Suppressor macrophage treated with lipopolysaccharide for 1 hour (primary cell): ENCODE measurements at places on chromosomes 4 and X.

DNA sequence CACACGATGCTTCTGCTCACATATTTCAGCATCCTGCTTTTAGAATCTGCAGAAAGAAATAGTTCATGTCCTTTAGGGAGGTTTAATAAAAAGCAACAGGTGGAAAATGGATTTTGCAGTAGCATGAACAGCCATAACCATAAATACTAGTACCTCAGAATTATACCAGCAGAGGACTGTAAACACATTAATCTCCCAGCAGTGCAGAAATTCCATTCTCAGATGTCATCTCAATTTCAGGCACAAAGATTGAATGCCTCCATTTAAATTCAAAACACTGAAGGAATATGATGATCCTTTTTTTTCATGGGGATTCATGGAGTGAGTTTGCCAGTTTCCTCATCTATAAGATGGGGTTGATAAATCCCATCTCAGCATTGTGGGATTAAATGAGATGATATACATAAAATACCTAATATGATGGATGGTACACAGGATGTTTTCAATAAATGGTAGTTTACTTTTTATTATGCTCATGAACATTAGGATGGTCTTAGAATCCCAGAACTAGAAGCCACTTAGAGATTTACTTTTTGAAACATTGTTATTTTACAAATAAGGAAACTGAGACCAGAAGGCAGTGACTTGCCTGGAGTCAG, 566 bp upstream of the LIMCH1 start:
- DNase-seq = no peak

DNA sequence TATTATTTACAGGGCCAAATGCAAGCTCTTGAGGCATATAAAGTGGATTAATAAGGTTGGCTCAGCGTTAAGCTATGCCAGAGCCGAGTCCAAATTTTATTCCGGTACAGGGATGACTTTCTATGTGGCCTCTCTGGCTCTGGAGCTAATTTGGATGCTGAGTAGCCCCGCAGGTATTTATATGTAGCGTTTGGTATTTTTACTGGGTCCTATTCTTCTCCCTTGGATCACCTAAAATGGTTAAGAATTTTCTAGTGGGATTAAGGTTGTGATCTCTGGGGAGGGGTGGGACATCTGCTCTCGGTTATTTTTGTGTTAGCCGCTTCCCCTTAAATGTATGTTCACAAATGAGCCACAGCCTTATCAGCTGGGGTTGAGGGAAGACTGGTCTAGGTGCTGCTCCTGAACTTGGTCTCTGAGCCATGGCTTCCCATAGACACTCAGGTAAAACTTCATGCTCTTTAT, 49.4 kb downstream of the FHL1 start:
- DNase-seq = no peak

DNA sequence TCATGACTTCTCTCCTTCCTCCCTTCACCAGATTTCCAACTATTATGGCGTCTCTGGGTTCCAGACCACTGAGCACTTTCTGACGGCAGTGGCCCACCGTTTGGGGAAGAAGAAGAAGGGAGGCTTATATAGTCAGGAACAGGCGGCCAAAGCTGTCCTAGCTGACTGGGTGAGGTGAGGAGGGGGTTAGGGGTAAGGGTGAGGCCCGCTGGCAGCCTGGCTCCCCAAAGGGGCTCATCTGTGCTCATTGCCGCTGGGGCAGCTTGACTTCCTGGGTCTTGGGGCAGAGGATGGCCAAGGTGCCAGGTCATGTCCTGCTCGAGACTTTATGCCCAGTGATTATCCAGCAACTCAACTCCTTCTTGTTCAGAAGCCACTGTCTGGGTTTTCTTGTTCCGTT, 21.8 kb downstream of the GNL3L start:
- no peak for DNase-seq

DNA sequence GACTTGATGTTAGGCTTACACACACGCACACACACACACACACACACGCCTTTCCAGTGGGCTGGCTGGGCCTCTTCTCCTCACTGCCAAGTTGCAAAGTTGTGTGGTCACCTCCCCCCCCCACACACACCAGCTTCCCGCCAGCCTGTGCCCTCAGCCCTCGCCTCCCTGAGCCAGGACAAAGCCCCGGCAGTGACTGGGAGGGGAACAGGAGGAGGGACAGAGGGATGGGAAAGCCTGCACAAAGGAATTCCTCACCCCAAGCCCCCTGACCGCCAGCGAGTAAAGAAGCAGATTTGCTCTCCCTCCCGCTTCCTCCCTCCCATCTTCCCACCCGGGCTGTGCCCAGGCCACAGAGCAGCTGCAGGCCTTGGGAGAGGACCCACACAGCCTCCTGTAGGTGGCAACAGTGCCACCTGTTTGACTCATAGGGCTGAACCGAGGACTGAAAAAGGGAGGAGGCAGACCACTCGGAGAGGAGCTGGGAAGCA, at the start of gene GDPD2:
Gene GDPD2, plus strand, starts transcription at position 464 of the 491 bp plus-strand sequence. CDS start 1,671 bp downstream, outside the sequence.
- no peak for DNase-seq

GRCh38 chrX:151974336-151975227, at the start of gene GABRE:
TSS of gene GABRE (minus strand) at chrX:151974676. CDS start at chrX:151974625, 51 bp downstream.
- DNase-seq = no peak

DNA sequence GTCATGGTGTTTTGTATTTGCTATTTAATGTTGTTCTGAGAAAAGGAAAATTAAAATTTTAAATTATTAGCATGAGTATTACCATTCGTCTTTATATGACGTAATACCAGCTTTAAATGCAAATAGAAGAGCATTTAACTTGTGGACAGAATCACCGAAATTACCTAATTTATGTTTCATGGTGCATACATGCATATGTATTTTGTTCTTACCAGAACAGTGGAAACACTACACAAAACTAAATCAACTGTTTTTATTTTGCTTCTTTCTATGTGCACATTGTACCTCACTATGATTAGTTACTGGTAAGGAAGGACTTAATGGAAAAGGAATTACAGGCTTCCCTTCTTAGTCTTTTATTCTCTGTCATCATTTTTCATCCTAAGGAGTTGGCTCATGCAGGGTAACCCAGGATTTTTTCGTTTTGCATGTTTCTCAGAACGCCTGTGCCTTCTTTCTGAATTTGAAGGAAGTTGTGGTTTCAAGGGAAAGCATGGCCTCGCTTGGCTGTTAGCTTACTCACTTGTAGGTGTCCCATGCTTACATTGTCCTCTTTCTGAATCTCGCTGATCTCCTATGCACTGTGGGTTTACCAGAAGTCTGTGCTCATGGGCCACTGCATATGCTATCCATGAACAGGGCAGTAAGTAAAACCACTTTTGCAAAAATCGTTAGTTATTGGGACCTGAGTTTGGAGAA, 300.0 kb upstream of the PUDP start:
- DNase-seq = peak; percentile 3

GRCh38 chrX:153214934-153215333, 35.9 kb downstream of the MAGEA1 start:
- DNase-seq = no peak

DNA sequence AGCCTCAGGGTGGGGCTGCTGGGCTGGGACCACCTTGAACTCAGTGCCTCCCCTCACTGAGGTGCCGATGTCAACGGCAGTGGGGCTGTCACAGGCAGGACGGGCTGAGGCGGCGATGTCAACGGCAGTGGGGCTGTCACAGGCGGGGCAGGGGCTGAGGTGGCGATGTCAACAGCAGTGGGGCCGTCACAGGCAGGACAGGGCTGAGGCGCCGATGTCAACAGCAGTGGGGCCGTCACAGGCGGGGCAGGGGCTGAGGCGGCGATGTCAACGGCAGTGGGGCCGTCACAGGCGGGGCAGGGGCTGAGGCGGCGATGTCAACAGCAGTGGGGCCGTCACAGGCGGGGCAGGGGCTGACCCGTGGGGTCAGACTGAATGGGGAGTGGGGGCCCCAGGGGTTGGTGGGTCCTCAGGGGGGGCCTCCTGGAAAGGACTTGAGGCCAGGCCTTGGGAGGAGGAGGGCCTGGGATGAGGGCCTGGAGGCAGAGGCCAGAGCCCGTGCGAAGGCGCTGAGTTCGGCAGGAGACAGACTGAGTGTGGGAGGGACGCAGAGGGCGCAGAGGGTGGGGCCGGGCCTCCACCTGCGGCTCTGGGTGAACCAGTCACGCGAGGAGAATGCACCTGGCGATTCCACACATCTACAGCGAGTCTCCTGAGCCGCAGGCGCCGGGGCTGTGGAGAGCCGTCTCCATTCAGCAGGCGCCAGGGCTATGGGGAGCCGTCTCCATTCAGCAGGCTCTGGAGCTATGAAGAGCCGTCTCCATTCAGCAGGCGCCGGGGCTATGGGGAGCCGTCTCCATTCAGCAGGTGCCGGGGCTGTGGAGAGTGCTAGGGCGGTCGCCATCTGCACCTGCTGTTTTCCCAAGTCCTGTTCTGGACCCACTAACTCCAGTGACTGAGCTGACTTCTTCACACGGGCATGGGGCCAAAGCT, 22.9 kb downstream of the ATP5ME start:
- DNase-seq = no peak
